SK-N-DZ (cell line): ENCODE measurements at places on chromosomes 16 and 17.

DNA sequence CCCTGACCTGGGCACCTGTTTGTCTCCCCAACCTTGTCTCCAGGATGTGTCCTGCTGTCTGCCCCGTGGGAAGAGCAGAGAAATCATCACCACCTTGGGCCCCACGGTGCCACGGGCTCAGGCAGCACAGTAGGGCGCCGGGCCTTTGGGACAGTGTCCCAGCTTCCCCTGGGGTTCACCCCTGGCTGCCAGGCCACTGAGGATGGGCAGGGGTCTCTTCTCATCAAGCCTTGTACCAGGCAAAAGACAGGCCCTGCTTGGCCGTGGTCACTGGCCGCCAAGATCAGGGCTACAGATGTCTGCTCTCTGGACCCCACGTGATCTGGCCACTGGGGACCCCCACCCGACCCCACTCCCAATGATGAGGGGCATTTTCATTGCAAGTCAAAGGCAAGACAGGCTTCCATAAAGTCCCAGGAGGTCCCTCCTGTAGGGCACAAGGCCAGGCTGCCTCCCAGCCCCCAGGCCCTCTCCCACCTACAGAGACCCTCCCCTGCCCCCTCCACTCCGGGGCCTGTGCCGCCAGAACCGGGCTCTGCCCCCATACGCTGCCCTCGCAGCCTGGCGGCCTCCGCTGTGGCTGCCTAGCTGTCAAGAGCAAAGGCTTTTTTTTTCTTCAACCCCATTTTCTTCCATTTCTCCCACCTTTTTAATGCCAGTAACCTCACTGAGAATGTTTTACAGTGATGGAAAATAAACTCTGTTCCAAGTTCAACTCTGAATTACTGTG, 14.5 kb downstream of the DNAAF8 start:
- no peak for DNase-seq

DNA sequence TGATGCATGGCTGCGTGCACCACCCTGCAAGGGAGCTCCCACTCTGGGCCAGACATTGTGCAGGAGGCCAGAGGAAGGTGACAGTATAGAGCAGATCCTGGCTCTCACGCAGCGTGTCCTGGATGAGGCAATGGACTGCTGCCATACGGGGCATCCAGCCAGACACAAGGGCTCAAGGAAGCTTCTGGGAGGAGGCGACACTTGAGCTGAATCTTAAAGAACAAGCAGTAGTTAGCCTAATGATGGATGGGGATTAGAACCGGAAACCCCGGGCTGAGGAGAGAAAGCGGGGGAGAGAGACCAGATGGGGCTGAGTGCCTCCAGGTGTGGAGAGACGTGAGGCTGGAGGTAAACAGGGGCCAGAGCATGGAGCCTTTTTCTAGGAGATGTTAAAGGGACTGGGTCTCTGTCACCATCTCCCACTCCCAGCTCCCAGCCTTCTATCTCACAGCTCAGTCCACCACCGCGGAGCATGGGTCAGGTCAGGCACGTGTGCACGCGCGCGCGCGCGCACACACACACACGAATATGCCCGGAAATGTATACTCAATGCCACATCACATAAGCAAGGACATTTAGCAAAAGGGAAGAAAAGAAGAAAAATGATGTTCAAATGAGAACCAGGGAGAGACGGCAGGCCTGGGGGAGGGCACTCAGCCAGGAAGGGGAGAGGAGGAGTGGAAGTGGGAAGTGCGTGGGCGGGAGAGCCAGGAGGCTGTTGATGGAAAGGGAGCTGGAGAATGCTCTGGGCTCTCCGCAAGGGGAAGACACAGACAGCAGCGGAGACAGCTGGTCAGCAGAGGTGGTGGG, 46.3 kb downstream of the CCDC42 start:
- DNase-seq: peak; percentile 19

DNA sequence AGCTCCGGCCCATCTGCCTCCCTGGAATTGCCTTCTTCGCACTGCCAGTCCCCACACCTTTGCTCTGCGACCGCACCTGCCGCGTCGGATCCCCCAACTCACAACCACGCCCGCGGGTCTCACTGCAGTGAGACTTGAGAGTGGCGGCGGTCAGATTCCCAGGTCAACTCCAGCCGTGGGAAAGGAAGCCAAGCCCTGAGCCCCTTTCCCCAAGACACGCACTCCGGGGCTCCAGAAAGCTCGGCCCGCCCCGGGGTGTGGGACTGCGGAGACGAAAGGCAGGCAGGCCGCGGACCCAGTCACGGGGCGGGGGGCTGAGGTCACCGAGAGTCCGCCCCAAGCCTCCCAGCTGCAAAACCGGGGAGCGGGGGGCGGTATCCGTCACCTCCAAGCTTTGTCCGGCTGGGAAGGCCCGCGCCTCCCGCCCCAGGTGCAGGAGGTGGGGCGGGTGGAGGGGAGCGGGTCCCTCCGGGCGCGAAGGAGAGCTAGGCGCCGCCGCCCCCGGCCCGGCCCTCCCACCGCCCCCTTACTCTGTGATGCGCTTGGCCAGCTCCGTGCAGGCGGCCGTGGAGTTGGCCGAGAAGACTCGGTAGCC, 615 bp downstream of the PRPSAP1 start:
- no peak for DNase-seq

- DNase-seq: no peak
Measured at GRCh38 chr16:48607056-48607825, 2.7 kb downstream of the N4BP1 start.

DNA sequence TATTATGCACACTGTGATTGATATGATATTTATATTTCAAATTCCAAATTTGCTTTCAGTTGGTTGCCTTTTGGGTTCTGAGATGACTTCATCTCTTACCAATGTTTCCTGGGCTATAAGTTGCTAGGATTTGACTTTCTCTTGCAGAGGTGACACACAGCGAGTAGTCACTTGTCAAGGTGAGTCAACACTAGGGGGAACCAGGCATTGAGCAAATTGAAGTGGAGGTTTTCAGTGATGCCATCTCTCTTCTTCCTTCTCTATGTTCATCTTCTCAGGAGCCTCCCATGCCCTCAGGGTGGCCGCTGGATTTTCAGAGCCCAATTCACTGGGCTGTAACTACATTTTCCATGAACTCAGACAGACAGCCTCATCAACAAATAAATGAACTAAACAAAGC, 6.0 kb upstream of the CPD start:
- no peak for DNase-seq

DNA sequence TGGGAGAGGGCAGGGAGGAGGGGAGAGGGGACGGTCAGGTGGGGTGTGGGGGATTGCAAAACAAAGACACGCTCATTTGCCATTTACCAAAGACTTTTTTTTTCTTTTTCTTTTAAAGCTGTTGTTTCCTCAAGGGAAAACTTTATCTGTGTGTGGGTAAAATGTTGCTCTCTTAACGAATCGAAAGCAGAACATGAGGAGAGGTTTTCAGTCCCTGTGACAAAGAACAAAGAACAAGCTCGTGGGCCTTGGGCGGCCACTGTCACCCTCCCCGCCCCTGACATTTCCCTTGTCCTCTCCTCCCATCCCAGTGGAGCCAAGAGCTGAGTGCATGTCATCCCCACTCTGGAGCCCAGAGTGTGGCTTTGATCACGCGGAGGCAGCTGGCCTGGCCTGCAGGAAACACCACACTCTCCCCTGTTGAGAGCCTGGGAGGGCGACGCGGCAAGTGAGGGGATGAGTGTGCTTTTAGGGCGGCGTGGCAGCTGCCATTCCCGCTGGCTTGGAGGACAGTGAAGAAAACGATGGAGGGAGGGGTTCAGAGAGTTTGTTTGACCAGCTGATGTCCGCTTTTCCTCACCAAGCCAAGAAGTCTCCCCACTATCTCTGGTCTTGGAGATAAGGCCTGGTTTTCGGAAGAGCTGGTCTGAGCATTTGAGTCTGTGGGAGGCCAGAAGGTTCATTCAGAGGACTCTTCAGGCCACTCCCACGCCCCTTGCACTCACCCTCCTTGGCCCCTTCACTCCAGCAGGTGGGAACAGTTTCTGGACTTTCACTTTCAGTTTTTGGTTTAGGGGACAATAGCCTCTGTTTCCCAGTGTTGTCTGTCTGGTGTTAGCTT, 11.4 kb downstream of the CCR7 start:
- DNase-seq: no peak

GRCh38 chr17:77527836-77528505, 387.2 kb downstream of the SEC14L1 start:
- DNase-seq: no peak

DNA sequence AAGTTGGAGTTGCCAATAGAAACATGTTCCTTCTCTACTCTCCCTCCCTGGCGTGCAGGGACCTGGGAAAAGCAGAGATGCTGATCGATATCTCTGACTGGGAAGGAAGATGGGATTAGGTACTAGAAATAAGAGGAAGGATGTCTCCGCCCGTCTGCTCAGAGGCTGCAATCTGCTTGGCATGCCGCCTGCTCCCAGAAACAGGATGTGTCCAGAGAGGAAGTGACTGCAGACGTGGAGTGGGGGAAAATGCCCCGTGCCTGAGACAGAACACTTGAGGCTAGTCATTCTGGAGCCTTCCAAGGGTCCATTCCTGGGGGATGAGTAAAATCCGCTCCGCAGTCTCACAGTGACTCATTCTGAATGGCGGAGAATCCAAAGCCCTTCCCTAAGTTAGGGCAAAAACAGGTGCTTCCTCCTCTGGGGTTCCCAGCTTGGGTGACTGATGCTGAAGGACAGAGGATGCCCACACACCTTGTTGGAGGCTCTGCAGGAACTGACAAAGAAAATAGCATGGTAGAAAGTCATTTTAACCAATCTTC, 45.0 kb upstream of the SMURF2 start:
- peak; percentile 64 for DNase-seq

GRCh38 chr16:4365014-4365406, 6.6 kb upstream of the VASN start:
- no peak for DNase-seq

DNA sequence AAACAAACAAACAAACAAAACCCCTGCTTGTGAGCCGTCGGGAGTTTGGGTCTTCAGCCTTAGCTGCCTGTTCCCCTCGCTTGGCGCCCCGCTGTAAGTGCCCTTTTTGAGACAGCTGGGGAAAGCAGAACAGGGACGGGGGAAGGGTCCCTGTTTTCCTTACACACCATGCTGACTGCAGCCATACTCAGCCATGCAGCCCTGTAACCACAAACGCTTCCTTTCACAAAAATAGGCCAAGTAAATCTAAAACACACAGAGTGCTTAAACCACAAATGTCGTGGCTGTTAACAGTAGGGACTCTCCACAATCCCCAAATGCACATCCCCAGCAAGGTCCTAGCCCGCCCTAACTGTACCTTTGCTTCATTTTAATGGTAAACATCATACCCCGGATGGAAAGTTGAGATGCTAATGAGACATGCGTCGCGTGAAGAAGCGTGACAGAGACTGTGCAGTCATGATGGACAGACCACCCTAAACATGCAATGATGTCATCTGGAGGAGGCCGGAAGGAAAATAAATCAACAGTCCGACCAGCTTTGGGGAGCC, 129.9 kb downstream of the MGAT5B start:
- no peak for DNase-seq

DNA sequence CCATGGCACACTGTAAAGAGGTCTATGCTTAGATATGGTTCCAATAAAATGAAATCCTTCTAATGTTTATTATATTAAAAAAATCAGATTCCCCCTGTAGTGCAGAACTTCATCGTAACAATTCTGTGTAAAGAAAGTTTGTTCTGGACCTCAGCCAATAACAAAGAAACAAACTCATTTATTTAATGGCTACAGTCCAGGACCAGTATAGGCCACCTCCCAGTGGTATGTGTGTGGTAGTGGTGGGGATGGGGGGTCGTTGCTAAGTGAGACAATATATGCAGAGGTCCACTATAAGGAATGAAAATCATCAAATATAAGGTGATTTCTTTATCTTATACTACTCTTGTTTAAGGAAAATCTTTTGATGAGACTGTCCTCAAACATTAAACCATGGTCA, 136.4 kb downstream of the CDK5R1 start:
- no peak for DNase-seq

GRCh38 chr16:50093607-50094539, 28.1 kb downstream of the HEATR3 start:
- DNase-seq: no peak

GRCh38 chr16:87358696-87359095, 24.9 kb downstream of the FBXO31 start:
- DNase-seq: no peak

GRCh38 chr16:82954224-82954929, 327.6 kb downstream of the CDH13 start:
- no peak for DNase-seq

DNA sequence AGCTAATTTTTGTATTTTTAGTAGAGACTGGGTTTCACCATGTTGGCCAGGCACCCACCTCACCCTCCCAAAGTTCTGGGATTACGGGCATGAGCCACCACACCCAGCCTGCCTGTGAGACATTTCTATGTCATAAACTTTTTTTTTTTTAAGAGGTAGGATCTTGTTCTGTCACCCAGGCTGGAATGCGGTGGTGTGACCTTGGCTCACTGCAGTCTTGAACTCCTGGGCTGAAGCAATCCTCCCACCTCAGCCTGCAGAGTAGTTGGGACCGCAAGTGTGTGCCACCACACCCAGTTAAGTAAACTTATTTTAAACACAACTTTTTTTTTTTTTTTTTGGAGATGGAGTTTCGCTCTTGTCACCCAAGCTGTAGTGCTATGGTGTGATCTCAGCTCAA, 47.2 kb downstream of the SCNN1G start:
- no peak for DNase-seq

DNA sequence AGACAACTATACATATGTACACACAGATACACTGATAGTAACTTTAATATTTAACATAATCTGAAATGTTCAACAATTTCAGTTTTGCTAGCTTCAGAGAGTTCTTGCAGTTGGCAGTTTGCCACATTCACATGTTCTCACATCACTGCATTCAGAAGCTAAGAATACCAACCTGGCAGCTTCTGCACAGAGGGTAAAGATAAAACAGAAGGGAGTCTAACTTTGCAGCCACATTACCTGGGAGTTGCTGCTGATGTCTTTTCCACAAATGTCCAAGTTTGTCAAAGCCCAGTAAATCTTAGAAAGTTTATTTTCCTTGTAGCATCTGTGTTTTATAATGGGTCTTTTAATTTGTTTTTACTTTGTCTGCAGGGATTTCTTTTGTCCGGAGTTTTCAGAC, 332.0 kb downstream of the BCAS3 start:
- no peak for DNase-seq

GRCh38 chr16:21283521-21284289, 5.6 kb upstream of the CRYM start:
- peak; percentile 52 for DNase-seq

- DNase-seq: no peak
Measured at GRCh38 chr16:10598157-10598556, 17.8 kb upstream of the EMP2 start.
